ENCODE measurements at places on chromosomes 12 and 14.

GRCh38 chr12:109291521-109292341, 17.4 kb downstream of the FOXN4 start:
- DNase-seq: no peak

- no peak for DNase-seq
Measured at GRCh38 chr14:58353516-58354299, 42.0 kb upstream of the TOMM20L start.

DNA sequence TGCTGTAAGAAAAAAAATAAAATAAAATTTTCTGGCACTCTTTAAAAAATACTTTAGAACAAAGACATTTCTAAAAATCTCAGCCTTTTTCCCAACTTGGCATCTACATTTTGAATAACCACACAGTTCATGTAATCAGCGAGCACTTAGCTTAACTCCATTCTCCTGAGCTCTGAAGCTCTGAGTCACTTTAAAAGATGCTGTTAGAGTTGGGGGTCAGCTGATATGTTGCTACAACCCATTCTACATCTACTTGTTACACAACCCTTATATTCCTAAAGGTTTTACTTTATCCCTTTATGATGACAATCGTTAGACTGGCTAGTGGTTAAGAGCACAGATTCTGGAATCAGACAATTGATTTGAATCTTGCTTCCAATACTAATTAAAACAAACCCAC, 48.3 kb downstream of the SLC41A2 start:
- DNase-seq: no peak

- no peak for DNase-seq
Measured at GRCh38 chr12:57777911-57778310, 4.7 kb upstream of the TSFM start.

- no peak for DNase-seq
Measured at GRCh38 chr14:75448209-75448608, 20.4 kb downstream of the JDP2 start.

DNA sequence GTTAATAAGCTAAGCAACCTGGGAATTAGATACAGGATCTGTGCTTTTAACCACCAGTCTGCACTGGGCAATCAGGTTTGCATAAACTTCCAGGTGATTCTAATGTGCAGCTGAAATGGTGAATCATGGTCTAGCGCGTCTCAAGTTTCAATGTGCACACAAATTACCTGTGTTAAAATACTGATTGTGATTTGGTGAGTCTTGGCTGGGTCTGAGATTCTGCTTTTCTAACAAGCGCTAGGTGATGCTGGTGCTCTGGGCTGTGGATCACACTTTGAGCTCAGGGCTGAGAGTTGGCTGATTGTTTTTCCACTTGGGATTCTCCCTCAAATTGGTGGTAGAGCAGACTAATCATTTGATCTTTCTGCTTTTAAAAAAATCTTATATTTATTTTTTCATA, 124.8 kb downstream of the C12orf75 start:
- no peak for DNase-seq

DNA sequence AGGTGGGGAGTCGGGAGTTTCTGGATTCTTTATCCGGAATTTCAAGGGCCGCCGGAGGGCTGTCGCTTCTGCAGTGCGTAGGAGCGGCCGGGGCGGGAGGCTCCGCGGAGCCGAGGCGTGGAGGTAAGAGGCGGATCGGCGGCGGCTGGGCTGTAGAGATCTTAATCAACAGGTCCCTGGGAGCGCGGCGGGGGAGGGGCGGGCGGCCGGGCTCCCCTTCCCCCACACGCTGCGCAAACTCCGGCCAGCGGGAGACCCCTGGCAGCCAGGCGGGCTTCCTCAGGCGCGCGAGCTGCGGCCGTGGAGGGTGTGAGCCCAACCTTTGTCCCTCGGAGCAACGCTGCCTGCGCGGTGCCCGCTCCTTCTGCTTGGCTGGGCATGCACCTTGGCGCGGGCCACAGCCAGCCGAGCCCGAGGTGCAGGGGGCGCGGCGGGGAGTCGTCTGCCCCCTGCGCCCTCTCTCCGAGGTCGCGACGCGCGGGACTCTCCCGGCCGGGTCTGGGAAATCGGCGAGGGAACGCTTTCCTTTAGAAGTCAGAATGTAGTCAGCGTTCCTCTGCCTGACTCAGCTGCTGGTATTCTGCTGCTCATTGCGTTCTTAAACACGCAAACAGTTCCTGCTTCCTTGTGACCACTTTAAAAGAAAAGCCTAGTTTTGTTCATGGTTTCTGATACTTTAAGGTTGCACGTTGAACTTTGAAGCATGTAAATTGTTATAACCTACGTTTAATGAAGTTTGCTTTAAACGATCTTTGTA, at the start of gene PALS1:
Gene PALS1, plus strand, starts transcription at position 25 of the 757 bp plus-strand sequence. CDS start 37,736 bp downstream, outside the sequence.
- DNase-seq: no peak

DNA sequence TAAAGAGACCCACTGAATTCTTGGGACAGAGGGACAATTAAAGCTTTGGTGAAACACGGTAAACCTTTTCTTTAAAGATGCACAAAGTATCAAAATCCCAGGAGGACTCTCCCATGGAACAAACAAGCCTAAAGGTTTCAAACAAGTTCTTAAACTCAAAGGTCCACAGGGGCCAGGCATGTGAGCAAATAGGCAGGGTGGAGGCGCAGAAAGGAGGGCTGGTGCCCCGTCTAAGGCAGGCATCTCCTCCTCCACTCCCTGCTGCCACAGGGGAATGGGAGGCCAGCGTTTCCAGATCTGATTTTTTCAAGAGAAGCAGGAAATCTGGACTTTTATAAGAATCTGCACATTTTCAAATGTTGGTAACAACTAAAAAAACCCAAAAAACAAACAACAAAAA, 7.6 kb downstream of the RPS6KL1 start:
- no peak for DNase-seq

DNA sequence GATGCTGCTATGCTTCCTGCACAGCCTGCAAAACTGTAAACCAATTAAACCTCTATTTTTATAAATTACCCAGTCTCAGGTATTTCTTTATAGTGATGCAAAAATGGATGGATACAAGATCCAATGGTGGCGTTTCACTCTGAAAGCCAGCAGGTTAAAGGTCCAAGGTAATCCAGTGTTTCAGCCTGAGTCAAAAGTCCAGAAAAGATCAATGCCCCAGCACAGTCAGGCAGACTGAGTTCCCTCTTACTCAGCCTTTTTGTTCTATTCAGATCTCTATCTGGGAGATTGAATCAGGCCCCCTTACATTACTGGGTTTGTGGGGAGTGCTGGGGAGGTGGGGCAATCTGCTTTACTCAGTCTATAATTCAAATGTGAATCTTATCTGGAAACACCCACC, 464.5 kb downstream of the GXYLT1 start:
- DNase-seq: no peak

DNA sequence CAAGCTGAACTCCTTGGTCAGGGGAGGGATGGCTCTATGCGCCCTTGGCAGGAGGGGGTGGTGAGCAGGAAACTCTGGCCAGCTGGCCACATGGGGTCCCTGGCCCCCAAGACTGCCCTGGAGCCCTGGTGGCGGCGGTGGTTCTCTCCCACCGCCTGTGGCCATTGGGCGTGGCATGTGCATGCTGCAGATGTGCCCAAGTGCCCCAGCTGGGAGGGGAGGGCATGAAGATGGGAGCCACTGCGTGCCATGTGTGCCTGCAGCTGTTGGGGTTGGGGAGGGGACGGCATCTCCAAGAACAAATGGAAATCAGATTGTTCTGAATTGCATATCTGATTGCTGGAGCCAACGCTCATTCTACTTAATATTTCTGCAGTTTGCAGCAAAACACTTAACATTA, 115.7 kb upstream of the IGF1 start:
- no peak for DNase-seq

GRCh38 chr12:9256341-9256740, 48.1 kb upstream of the PZP start:
- DNase-seq: no peak

GRCh38 chr12:77308056-77308455, 242.7 kb upstream of the E2F7 start:
- no peak for DNase-seq

- no peak for DNase-seq
Measured at GRCh38 chr12:100189636-100190394, 10.8 kb upstream of the ACTR6 start.

DNA sequence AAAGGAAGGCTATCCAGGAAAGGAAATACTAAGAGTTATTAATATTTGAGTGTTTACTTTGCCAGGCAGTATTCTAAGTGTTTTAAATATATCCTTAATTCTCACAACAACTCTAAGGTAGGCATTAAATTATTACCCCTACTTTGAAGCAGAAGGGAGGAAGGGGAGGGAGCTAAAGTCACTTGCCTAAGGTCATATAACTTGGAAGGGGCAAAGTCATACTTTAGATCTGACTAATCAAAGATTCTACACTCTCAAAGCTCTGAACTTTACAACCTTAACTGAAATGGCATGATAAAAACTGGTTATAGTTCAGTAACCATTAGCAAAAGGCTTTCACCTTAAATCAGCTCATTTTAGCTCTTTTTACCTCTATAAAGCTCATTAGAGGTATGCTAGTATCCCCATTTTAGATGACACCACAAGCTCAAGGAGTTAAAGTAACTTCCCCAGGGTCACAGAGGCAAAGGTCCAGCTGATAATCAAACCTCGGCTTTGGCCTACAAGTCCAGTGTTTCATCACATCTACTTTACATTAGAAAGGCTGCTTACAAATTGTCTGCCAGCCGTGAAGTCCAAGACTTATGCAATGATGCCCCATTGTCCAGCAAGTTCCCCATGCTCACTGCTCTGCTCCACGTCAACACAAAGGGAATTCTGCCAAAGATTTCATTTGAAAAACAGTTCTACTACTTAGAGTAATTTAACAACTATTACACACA, 223.9 kb downstream of the MED13L start:
- no peak for DNase-seq

- DNase-seq: no peak
Measured at GRCh38 chr12:115617391-115617790, 660.1 kb downstream of the MED13L start.

DNA sequence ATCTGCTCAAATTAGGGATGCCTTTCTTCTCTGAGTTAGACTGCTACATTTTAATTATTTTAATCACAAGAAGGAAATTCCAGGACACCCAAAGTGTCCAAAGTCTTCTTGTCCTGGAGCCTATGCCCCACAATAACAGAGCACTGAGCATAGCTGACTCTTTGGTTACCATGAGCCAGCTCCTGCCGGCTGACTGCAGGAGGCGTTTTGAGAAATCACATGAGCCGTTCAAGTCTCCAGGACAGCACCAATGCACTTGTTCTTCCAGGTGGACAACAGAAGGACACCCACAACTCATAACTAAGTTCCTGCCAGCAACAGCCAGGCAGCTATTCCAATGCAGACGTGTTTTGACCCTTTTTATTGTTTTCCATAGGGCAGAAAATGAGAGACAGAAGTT, 46.0 kb upstream of the SRSF5 start:
- DNase-seq: no peak

DNA sequence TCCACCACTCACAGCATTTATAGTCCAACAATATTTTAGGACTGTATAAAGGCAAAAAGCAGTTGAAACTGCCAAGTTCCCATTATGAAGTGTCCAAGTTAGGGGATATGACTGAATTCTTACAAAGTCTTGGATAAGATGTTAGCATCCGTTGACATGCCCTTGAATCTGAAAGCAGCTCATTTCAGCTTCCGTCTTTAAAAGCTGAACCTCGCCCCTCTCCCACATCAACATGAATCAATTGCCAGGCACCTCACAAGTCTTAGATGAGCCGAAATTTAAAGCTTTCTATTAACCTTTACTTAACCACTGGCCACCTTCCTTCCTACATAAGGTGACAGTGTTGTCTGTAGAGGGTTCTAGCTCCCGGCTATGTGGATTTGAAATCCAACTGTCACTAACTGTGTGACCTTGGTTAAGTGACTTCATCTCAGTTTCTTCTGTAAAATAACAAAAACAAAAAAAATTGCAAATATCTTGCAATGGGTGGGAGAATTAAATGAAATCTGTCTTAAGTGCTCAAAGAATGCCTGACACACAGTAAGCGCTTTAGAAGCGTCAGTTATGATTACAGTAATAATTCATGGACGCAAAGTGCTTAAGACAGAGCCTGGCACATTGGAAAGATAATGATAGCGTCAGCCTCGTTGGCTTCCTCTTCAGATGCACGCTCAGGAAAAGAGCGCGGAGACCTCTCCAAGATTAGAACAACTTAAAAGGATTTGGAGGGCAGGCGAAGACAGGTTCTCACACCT, 1.2 kb downstream of the PPP1CC start:
- DNase-seq: peak; percentile 26

DNA sequence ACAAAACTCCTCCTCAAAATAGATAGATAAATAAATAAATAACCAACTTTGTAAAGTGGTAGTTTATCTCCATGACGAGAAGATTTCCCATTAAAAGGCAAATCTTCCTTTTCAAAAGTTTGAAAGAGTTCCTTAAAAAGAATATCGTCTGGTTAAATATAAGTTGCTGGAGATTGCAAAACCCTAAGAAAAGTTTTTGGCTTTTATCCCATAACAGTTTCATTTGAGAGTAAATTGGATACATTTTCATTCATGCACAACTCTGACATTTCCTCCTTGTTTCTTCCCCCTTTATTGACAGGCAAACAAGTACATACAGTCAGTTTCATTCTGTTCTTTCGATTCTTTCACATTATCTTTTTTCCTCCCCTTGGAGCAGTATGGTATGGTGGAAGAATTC, 45.4 kb upstream of the BTG1 start:
- DNase-seq: no peak

GRCh38 chr14:77593501-77593961, 22.9 kb downstream of the SPTLC2 start:
- no peak for DNase-seq

DNA sequence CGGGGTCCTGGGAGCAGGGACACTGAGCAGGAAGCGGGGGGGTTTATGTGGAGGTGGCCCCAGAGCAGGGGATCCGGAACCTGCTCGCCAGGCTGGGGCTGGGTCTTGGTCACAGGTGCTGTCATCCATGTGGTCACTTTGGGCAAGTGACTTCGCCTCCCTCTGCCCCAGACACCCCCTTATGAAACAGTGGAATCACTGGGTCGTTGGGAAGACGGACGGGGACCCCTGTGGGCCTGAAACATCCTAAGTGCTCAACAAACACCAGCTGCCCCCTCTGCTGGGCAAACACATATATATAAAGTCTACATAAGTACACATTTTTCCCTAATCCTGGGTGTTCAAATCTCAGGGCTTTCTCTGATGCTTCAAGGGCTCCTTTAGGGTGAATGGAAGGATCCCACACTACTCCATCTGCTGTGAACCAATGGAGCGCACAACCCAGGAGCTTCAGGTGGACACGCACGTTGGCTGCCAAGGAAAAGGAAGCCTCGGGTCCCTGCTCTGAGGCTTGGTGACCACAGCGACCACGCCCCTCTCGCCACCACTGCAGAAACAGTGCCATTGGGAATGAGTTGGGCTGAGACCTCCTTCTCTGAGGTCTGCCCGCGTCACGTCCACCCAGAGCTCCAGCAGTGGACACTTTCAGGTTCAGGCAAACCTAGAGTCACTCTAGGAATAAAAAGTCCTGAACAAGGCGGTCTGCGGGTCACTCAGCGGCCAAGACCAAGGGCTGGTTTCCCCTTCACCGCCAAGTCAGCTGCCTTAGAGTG, 54.6 kb downstream of the CDC42BPB start:
- no peak for DNase-seq

DNA sequence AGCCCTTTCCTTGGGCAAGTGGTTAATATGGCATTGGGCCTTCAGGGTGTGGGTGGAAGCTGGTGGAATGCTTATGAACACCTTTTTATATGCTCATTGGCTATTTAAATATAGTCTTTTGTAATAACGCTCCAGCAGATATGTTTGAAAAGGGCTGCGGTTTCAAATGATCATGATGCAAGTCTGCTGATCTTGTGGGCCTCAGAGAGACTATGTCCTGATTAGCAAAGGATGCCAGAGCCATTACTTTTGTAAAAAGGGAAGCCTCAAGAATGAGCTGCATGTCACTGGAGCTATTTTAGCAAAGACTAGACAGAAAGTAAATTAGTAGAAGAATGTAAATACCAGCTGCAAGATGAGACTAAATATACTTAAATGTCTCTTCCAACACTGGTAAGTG, 200.5 kb downstream of the GXYLT1 start:
- DNase-seq: no peak

GRCh38 chr14:76267322-76268046, 108.5 kb upstream of the ESRRB start:
- DNase-seq: no peak
